ENCODE measurements at places on chromosomes 5 and 9.

- DNase-seq: no peak
Measured at GRCh38 chr5:166898166-166898565, 1393.3 kb upstream of the WWC1 start.

- no peak for DNase-seq
Measured at GRCh38 chr5:54874337-54875021, 110.9 kb downstream of the ESM1 start.

DNA sequence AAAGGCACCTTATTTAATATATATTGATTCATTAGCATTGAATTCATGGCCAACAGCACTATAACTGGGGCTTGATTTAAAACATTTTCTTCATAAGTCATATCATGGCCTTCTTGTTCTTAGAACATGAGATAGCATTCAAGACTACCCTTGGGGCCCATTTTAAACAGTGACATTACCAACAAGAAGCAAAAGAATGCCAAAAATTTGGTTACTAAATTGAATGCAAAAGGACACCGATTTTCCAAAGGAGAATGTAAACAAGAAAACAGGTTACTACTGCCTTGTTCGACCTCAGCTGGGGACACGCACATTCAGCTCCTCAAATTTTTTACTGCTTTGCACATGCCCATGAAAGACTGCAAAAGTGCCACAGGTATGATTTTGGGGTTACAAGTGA lies 219.4 kb upstream of the TLE4 start:
- no peak for DNase-seq

- no peak for DNase-seq
Measured at GRCh38 chr9:90007516-90008440, 403.0 kb downstream of the GADD45G start.

DNA sequence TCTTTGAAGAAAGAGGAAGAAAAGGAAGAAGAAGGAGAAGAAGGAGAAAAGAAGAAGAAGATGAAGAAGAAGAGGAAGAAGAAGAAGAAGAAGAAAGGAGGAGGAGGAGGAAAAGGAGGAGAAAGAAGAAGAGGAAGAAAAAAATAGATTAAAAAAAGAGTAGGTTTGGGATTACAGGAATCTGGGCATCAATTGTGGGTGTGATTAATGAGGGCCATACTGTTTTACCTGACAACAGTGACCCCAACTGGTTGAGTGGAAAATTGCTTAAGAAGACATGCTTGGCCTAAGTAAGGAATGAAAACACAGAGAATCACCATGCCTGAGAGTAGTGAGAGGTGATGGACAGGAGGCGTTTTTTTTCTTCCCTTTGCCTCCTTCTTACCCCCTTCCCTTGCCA lies 114.6 kb downstream of the FAM170A start:
- DNase-seq: no peak

- DNase-seq: no peak
Measured at GRCh38 chr9:128409978-128410377, 10.7 kb upstream of the CERCAM start.

GRCh38 chr5:69167493-69167855 lies 524 bp downstream of the CCNB1 start:
- no peak for DNase-seq

DNA sequence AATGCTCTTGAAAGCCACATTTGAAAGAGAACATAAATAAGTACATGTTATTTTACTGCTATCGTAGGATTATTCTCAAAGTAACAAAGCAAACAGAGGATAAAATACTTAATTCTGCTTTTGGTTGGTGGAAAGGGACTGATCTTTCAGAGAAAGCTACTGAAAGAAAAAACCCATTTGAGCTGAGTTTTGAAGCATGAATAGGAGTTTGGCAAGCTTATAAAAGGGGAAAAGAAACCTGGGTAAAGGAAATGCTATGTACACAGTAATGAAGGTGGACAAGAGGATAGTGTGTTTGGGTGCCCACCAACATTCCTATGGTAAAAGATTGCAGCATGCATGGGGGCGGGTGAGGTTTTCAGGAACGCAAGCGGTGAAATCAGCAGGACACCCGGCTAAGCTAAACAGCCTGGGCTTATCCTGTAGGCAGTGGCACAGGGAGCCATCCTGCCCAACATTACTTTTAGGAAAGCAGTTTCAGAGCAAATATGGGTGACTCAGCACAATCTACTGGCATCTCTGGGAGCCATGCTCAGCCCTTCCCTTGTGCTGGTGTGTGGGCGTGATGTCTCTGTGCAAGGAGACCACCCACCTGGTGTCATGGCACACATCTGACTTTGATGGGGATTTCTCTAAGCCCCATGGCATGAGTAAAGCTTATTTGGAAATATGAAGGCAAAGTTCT lies 673.9 kb upstream of the KLF4 start:
- no peak for DNase-seq

GRCh38 chr5:113404269-113404668 lies 30.5 kb downstream of the TSSK1B start:
- no peak for DNase-seq

DNA sequence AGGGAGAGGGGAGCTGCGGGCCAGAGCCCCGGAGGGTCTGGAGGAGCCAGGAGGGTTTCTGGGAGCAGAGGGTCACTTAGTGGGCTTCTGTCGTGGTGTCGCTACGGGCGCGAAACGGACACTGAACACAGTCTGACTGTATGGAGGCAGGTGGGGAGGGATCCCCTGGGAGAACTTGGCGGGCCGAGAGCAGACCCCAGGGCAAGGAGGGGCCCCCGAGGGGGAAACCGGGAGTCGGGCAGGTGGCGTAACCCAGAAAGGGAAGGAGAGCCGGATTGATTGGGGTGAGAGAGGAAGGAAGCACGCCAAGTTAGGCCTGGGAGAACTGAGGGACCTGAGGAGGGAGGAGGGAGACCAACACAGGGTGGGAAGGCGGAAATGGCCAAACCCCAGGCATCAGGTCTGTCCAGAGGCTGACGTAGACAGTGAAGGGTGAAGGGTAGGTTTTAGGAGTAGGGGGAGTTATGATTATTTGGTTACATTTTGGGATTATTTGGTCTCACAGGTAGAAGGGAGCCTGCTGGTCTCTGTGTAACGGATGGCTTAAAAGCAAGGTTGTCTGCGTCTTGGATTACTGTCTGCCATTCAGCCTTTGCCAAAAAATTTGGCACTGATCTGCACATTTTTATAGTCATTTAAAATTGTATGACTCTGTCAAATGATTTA lies 3.3 kb upstream of the MSMP start:
- DNase-seq: no peak

All from stimulated activated CD8-positive, alpha-beta memory T cell treated with anti-CD3 and anti-CD28 coated beads, Interleukin-2, amount 100 ng/mL, for 1 hour (primary cell).